AG09309 (cell line): ENCODE measurements at places on chromosomes 16 and 17.

GRCh38 chr16:67555795-67556212 lies 6.5 kb upstream of the CTCF start:
- DNase-seq: no peak

GRCh38 chr17:12519956-12520594 lies 145.6 kb upstream of the MYOCD start:
- DNase-seq: peak; percentile 76

DNA sequence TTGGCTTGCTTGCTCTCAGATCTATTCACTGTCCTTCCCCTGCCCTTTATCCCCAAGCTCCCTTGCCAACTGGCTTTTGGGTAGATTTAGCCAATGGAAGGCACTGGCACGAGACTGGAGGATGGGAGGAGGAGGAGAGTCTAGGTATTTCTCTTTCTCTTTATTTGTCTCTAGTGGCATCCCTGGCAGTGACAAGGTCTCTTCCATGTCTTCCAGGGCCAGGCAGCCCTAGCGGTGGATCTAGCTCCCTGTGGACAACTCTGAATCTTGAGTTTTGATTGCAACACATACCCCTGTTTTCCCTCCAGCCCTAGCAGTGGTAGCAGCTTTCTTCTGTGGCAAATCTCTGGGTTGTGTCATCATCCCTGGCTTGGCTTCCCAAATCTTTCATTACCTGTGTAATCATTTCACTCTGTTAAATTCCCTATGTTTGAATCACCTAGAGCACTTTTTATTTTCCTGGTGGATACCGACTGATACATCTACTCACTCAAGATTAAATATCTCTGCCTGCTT lies 171.1 kb upstream of the IRX6 start:
- DNase-seq: no peak

DNA sequence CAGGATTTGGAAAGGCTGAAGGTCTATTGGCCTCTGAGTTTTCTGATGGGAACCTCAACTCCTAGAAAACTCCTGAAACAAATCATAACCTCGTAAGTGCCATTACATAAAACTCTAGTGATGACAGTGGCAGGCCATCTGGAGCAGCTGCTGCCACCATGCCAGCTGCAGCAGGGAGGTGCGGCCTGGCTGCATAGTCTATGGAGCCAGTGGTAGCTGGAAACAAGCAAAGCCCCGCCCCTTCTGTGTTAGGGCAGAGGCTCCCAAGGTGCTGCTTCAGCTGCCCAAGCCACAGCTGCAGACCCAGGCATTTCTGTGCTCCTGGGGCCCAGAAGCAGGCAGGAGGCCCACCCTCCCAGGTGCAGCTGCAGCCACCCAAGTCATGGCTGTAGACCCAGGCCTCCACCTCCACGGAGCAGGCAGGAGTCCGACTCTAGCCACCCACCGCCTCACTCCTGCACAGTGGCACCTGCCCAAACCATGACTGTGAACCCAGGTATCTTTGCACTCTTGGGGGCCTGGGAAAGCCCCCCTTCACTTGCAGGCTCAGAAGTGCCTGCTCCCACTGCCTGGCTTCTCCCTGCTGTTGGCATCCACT lies 254.1 kb upstream of the KCNJ16 start:
- no peak for DNase-seq

DNA sequence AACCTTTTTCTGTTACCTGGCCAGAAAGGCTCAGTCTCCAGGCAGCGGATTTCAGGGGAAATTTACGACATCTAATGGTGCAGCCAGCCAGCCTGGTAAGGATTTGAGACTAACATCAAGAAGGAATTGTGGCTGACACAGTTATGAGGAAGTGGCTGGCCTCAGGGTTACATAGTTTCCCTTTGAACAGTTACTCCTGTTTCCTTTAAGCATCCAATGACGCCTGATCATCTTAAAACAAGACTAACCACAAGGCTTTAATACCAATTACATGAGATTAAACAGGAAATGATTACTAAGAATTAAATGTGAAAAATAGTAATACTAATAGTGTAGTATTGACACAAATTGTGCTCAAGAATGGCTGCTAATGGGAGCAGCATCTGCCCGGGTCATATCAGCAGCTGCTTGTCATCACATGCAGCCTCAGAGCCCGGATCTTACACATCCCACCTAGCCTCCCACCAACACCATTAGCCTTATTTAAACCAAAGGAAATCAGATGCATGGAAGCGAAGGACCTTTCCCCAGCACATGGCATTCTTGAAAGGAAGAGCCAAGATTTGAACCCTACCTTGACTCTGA lies 431.8 kb downstream of the PMP22 start:
- DNase-seq: peak; percentile 29

GRCh38 chr17:78484271-78485246 lies 92.6 kb downstream of the DNAH17 start:
- DNase-seq: no peak

DNA sequence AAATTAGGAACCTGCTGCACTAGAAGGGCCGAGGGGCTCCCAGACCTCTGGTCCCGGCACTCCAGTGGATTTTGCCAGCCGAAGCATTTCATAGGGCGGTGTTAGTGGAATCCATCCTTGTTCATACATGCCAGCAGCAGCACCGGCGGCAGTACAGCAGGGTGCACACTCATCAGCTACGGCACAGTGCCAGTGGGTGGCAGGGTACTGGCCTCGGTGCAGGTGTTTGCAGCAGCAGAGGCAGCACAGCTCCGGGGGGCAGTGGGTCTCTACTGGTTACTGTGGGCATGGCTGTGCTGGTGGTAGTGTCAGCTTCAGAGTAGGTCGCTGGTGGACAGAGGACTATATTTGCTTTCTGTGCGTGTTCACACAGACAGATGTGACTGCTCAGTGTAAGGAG lies 985.7 kb downstream of the CDH8 start:
- no peak for DNase-seq

GRCh38 chr17:17911001-17911613 lies 61.1 kb downstream of the TOM1L2 start:
- DNase-seq: no peak

GRCh38 chr16:50692999-50693781 lies at the start of gene NOD2:
Gene NOD2, plus strand, starts transcription at chr16:50693606. Its CDS starts 5,890 bp downstream, at chr16:50699496.
- no peak for DNase-seq

GRCh38 chr16:21260870-21261791 lies 17.0 kb downstream of the CRYM start:
- peak; percentile 16 for DNase-seq

- no peak for DNase-seq
Observed at GRCh38 chr16:7026639-7027038, 306.0 kb upstream of the RBFOX1 start.

DNA sequence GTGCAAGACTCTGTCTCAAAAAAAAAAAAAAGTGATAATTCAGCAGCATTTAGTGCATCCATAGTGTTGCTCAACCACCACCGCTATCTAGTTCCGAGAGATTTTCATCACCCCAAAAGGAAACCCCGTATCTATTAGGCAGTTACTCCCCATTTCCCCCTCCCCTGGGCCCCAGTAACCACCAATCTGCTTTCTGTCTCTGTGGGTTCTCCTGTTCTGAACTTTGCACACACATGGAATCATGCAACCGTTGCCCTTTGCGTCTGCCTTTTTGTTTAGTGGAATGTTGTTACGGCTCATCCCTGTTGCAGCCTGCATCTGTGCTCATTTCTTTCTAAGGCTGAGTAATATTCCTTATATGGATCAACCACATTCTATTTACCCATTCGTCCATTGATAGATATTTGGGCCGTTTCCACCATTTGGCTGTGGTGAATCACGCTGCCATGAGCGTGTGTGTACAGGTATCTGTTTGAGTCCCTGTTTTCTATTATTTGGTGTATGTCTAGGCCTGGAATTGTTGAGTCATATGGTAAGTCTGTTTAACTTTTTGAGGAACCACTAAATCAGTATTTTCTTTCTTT lies 8.7 kb upstream of the SYNGR2 start:
- DNase-seq: peak; percentile 53

DNA sequence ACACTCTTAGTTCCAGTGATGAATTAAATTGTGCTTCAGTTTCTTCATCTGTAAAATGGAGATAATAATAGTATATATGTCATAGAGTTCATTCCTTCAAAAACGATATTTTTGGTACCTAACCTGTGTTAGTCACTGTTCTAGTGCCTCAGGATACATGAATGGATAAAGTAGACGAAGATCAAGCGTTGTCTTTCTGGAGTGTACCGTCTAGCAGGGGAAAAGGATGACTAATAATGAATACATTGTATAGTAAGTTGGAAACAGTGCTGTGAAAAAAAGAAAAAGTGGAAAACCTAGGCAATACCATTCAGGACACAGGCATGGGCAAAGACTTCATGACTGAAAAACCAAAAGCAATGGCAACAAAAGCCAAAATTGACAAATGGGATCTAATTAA lies 8.6 kb downstream of the KRT10 start:
- DNase-seq: no peak

DNA sequence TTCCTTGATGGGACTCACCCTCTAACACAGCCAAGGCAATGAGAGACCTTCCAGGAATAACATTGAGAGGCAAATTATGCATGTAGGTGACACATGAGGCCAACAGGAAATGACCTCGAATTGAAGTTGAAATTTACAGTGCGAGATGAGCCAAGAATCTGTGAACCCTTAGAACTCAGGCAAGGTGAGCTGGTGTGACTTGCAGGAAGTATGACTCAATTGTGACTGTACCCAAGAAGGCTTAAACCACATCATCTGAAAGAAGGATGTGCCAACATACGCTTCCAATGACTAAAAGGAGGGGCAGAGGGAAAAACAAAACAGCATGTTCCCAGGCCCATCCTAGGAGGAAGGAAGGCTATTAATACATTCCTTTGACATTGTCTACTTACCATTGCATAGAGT lies 44.8 kb downstream of the PITPNC1 start:
- DNase-seq: peak; percentile 82

GRCh38 chr16:85027958-85028684 lies 526 bp downstream of the KIAA0513 start:
- no peak for DNase-seq

DNA sequence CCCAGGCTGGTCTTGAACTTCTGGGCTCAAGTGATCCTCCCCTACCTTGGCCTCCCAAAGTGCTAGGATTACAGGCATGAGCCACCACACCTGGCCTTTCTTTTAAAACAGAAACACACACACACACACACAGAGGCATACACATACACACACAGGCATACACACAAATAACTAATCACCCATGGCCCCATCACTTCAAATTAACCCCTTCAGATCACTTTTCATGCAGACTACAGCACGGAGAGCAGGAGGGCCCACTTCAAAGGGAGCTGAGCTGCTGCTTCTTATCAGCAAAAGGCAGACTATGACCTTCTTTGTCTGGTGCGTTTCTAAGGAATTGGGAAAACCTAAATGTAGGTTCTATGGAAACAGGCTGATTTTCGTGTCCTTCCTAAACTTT lies 1.9 kb downstream of the CLCN7 start:
- no peak for DNase-seq

DNA sequence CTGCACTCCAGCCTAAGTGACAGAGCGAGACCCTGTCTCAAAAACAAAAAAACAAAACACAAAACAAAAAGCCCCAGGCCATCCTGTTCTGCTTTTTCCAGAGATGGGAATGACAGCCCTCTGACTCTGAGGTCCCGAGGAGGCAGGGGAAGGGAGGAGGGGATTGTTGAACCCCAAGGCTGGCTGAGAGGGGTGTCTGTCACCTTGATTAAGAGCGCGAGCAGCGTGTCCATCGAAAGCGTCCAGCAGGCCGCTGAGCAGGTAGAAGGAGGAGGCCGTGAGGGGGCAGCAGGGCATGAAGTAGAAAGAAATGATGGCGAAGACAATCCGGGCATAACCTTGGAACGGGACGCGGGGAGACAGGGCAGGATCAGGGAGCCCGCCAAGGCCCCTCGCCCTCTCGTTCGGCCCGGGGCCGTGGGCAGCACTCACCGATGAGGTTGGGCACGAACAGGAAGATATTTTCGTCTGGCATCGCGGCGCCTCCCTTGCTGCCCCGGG lies 593 bp downstream of the CDIPT start:
- DNase-seq: no peak
